ENCODE measurements at places on chromosomes 6 and 20.

DNA sequence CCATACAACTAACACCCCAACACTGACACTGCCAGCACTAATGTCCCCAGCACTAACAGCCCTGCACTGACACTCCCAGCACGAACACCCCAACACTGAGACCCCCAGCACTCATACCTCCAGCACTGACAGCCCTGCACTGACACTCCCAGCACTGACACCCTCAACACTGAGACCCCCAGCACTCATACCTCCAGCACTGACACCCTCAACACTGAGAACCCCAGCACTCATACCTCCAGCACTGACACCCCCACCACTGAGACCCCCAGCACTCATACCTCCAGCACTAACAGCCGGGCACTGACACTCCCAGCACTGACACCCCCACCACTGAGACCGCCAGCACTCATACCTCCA, 57.2 kb downstream of the ERMARD start:
- DNase-seq, result no peak

- peak; percentile 73 for DNase-seq
These were observed 141.1 kb downstream of the CEP57L1 start for GRCh38 chr6:109236115-109237076.

DNA sequence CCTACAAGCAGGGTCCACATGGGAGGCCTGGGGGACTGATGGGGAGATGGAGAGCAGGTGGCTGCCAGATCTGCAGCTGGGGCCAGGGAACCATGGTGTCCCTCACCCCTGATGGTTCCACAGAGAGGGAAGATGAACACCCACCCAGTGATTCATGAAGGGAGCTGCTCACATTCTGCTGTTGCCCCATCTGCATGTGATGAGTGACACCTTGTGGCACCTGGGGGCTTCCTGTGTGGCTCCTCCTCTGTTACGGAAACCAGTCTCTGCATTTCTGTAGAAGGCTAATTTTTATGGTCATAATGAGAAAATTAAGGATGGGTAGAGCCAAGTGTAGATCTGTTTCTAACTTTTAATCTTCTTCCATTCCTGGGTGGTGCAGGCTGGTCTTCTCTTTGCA, 217.1 kb downstream of the SMOC2 start:
- DNase-seq, result no peak

- peak; percentile 4 for DNase-seq
These were observed 571.6 kb upstream of the NOX3 start for GRCh38 chr6:156027248-156027626.

DNA sequence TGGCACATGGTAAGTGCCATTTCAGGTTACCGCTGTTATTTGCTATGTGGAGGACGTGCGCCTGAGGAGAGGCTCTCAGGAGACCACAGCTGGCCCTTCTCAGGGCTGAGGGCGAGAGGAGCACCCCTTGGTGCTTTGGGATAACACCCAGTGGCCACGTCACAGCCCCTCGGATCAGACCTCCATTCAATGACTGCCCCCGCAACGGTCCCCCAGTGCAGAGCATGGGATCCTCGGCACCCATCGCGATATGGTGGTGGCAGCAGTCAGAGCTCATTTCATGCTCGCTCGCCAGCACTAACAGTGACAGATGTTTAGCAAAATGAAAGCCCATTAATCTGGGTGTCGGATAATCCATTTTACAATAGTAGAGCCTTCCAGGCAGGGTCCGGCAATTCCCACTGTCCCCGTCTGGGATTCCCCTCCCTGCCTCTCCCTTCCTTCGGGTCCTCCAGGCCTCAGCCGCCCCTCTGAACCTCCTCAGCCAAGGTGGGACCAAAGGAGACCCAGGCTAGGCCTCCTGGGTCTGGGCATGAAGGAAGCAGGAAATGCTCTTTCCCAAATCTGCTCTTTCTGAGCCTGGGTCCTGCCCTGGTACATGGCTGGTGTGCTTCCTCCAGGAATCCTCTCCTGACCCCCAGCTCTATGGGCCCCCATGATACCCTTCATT, 117.1 kb downstream of the GRM4 start:
- DNase-seq, result no peak

DNA sequence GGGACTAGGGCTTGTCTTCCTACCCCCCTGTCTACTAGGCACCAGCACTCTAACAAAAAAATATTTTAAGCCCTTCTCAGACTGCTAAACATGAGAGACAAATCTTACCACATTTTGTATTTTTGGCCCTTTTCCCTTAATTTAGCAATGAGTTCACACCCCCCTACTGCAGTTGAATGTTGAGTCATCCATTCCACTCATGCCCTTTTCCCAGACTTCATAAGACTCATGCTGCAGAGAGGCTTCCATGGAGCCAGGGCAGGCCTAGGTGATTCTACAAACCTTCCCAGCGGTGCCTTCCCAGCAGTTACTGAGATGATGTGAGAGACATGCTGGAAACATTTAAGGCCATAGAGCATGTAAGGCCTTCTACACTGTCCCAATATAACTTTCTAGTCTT, 53.9 kb downstream of the PXDC1 start:
- DNase-seq, result peak; percentile 13

DNA sequence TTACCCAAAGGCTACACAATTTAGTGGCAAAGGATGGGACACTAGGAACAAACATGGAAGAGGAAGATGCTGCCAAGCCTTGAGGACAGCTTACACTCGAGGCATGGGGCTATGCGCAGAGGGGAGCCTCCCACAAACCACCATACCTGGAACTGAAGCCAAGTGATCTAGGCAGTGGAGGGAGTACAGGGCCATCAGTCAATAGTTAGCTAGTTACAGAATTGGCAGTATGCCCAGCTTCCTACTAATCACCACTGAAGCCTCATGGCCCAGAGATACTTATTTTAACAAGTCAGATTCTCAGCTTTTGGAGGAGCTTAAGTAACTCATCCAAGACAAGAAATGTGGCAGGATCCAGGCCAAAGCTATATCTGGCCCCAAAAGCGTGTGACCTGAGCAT, 226.6 kb upstream of the MOCS1 start:
- no peak for DNase-seq

GRCh38 chr6:11654876-11655275, 117.3 kb downstream of the TMEM170B start:
- no peak for DNase-seq

DNA sequence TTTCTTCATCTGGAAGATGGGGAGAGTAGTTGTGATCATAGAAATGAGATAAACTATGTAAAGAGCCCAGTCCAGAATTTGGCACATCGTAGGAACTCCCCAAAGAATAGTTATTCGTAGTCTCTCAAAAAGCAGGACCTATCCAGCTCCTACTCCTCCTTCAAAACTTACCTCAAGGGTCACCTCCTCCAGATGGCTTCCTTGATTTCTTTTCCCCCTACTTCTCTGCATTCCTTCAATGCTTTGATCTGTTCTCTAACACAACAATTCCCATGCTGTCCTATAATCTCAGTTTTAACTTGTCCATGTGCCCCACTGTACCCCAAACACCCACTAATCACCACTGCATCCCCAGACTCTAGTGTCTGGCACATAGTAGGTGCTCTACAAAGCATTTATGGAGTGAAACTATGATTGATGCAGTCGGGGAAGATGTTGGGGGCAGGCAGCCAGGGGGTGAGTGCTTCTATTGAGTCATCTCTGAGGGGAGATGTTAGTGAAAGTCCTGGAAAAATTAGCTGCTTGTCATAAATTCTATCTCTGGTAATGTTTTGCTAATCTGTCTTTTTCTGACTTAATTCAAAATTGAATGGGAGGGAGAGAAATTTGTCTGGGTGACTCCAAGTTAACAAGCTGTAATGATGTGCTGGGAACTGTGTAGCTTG, 181.3 kb upstream of the KCNG1 start:
- no peak for DNase-seq

GRCh38 chr6:39786649-39787048, 5.5 kb upstream of the DAAM2 start:
- no peak for DNase-seq

DNA sequence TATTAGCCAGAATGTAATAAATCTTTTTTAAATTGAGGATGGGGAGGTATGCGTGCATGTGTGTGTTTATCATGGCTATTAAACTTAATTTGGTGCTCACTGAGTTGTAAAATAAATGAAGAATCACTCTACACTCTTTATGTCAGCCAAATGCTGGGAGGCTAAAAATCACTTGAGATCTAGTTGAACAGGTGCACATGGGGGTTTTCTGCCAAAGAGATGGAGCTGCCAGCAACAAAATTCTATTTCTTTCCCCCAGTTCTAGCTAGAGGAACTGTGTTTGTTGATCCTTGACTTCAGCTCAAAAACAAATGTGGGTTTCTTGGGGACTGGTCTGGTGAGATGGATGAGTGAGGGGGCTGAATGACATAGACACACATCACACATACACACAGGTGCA, 183.3 kb upstream of the BTBD3 start:
- no peak for DNase-seq

GRCh38 chr6:80605165-80605989, 498.9 kb downstream of the BCKDHB start:
- DNase-seq, result peak; percentile 16

DNA sequence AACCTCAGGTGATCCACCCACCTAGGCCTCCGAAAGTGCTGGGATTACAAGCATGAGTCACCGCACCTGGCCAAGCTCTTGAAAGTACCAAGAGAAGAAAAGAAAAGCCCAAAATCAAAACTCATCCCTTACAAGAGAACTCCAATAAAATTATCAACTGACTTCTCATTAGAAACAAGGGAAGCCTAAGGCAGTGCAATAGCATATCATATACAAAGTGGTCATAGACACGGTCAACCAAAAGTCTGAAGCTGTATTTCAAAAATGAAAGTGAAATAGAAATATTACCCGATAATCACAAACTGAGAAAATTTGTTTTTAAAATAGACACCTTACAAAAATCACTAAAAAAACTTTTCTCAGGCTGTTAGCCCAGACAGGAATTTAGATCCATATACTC, 1321.1 kb upstream of the GJE1 start:
- DNase-seq, result no peak

GRCh38 chr6:83958241-83958685, 75.3 kb upstream of the MRAP2 start:
- no peak for DNase-seq

- DNase-seq, result no peak
These were observed 236.1 kb downstream of the TSHZ2 start for GRCh38 chr20:53208110-53208832.

DNA sequence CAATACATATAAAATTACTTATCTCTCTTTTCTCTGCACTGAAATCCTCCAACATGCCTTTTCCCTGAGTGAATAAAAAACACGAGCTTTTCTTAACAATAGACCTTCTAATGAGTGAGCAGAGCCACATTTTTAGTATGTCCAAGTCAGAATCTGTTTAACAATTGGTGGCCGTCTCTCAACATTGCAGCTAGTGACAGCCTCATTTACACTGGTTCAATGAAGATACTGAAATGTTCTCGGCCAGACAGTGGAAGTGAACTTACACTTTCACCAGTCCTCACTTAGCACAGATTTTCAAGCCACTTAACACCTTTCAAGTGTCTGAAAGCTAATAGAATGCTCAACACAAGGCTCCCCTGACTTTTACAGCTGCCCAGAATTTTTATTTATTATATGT, 767.1 kb downstream of the KIF16B start:
- no peak for DNase-seq

- DNase-seq, result no peak
These were observed 44.1 kb downstream of the MAK start for GRCh38 chr6:10794239-10794638.

DNA sequence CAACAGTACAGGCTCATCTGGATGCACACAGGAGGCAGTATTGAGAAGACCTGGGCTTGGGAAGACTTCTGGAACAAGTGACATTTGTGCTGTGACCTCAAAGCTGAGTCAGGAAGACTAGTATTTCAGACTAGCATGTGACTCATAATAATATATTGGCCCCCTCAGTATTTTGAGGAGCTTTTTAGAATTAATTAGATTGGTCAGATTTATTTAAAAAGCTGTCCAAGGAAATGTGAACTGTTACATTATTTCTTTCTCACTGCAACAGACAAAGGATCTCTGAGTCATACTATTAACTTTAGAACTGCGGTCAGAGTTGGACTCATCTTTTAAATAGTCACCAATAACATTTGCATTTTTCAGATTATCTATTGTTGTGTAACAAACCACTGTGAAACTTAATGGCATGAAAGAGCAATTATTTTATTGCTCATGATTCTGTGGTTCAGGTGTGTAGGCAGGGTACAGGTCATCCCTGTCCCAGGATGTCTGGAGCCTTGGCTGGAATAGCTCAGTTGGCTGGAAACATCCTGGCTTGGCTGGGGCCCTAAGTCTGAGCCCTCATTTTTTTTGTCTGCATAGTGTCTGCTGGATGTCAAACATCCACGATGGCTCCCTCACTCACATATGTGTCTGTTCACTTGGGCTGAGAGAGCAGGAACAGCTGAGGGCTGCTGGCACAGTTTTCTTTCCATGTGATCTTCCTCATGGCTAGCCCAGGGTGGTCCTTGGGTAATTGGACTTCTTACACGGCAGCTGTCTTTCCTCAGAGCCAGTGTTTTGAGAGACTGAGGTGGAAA, 46.9 kb downstream of the MAP3K4 start:
- DNase-seq, result no peak

GRCh38 chr20:57405236-57406016, 14.2 kb downstream of the RBM38 start:
- no peak for DNase-seq

DNA sequence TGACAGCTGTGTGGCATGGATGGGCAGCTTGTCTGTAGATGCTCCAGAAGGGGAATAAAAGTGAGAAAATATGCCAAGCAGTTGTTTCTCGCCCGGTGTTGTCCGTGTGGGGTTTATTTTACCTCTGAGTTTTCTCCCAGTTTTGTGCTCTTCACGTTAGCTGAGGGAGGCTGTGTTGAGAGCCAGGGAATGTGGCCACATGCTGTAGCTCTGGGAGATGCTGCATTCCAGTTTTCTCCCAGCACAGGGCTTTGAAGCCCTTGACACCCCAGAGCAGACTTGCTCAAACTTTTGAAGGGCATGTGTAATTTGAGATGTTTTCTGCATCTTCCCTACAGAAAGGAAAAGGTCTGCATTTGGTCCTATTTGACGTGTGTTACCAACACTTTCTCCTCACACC, 67.7 kb downstream of the RREB1 start:
- DNase-seq, result no peak

DNA sequence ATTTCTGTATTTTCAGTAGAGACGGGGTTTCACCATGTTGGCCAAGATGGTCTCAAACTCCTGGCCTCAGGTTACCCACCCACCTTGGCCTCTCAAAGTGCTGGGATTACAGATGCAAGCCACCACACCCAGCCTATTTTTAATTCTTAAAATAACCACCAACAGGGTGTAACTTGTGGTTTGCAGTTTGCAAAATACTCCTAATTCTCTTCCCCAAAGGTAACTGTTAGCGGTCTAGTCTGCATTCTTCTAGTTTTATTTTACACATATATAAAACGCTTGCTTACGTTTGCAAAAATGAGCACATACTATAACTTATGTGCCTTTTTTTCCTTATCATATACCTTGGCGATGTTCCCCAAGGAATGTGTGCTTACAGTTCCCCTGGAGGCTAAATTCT, 25.6 kb upstream of the CHMP4B start:
- no peak for DNase-seq
